ENCODE measurements at places on chromosomes 6 and 20.

DNA sequence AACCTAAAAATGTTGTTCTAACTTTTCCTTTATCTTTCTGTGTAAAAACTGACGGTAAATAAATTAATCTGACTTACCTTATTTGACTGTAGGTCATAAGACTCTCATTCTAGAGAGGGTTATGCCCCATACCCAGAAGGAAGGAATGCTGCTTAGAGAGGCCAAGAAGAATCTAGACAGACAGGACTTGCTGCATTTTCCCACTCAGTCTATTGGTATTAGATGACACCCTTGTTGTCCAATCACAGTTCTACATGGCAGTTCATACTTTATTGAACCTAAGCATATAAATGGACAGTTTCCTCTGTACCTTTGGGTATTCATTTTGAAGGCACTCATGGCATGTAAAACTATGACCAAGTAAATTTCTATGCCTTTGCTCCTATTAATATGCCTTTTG lies 359.6 kb upstream of the ID4 start:
- no peak for DNase-seq

GRCh38 chr6:156909212-156910010 lies 132.2 kb downstream of the ARID1B start:
- no peak for DNase-seq

- no peak for DNase-seq
Measured at GRCh38 chr20:44997171-44997570, 30.9 kb downstream of the STK4 start.

DNA sequence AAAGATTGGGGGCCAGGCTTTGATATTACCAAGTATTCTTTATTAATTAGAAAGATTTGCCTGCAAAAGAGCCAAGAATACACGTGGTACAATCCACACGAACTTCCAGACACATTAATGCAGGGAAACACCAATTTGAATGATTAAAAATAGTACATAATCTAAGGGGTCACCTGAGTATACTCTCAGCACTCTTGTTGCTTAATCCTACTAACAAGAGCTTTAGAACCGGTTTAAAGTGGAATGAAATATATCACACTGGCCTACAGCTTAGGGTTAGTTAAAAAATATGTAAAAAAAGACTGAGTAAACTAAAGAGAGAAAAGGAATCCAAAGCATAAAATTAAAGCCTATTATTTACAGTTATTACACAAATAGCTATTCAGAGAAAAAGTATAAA lies 49.0 kb downstream of the COL9A1 start:
- no peak for DNase-seq

DNA sequence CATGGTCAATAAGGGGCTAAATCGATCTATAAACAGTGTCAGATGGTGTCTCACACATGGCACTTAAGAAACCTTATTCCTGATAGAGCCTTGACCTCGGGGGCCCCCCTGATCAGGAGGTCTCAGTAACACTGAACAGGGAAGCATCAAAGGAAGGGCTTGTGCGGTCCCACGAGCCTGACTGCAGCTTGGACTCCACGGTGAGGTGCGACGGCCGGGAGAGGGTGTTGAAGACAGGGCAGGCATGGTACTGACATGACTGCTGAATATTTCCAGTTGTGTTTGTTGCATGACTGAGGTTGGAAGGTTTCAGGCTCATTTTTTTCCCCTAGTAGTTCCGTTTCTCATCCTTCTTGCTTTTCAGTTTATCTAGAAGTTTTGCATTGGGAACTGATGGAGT lies 107.1 kb upstream of the JAG1 start:
- no peak for DNase-seq

GRCh38 chr20:46230801-46231282 lies 77.5 kb downstream of the CDH22 start:
- no peak for DNase-seq

DNA sequence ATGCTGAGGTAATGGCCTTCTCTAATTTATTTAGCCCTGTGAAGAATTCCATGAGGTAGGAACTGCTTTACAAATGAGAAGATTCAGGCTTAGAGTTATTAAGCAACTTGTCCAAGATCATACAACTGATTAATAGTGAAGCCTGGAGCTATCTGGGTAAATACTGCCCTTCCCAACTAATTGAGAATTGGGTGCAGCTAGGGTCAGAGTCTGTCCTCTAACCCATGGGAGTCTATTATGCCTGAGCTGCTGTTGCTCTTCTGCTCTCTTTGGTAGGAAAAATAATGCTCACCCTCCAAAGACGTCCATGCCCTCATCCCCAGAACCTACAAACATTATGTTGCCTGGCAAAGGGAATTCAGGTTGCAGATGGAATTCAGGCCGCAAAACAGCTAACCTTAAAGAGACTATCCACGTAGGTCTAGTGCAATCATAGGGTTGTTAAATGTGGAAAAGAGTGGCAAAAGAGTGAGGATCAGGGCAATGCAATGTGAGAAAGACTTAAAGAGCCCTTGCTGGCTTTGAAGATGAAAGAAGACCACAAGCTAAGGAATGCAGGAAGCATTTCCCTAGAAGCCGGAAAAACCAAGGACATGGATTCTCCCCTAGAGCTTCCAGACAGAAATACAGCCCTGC lies 90.1 kb downstream of the SPTLC3 start:
- DNase-seq: no peak

GRCh38 chr6:142235791-142236190 lies 66.0 kb upstream of the ADGRG6 start:
- no peak for DNase-seq
